Hematopoietic multipotent progenitor cell treated with erythropoietin and hydrocortisone succinate and interleukin-3 and kit ligand, for 8 days (in vitro differentiated cells): ENCODE measurements at places on chromosomes 5 and 9.

DNA sequence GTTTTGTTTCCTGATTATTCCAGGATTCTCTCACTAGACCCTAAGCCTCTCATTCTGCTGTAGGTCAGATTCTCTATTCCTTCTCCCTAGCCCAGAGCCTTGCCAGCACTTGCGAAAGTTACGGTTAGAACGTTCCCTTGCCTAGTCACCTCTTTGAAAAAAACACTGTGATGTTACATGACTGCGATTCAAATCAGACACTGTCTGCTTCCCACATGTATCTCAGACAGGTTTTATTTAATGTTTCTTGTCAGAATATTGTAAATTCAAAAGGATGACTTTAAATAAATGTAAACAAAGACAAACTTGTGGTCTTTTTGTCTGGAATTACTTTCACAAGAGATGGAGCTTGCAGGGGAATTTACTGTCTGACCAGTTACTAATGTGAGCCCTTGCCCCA is 116.5 kb upstream of the OTULINL start:
- no peak for DNase-seq

DNA sequence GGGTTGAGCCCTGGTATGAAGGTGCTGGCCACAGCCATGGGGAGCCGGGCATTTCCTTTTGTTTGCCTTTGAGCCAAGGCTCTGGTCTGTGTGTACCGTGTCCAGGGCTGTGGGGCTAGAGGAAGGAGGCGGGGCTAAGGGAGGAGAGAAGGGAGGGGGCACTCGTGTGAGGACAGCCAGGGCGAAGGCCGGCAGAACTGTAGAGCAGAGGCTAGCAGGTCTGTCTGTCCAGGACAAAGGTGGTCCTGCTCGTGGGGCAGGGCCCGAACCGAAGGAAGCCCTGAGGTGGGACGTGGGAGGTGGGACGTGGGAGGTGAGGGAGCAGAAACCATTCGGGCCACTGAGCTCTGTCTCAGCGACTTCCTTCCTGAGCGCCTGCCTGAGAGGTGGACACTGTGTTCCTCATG is 41.3 kb upstream of the TESK1 start:
- DNase-seq, result no peak

- DNase-seq, result no peak
Observed at GRCh38 chr9:126508171-126508591, 105.5 kb upstream of the LMX1B start.

DNA sequence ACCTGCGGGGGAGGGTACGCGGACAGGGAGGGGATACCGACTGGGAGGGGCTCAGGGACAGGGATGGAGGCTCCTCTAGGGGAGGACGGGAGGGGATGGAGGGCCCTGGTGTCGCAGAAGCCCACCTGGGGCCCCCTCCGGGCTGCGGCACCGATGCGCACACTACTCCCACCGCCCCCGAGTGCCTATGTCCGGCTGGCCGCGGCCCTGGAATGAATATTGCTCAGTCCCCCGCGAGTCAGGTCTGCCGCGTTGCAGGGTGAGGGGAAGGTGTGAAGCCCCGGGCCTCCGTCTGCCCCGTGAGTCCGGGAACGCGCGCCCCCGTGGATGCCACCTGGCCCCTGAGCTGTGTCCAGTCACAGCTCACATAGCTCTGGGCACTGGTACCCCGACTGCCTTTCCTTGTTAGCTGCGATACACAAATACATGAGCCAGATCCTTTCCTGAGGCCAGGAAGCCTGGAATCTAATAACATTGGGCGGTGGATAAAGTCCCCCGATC is 44.5 kb upstream of the PRSS3 start:
- no peak for DNase-seq

DNA sequence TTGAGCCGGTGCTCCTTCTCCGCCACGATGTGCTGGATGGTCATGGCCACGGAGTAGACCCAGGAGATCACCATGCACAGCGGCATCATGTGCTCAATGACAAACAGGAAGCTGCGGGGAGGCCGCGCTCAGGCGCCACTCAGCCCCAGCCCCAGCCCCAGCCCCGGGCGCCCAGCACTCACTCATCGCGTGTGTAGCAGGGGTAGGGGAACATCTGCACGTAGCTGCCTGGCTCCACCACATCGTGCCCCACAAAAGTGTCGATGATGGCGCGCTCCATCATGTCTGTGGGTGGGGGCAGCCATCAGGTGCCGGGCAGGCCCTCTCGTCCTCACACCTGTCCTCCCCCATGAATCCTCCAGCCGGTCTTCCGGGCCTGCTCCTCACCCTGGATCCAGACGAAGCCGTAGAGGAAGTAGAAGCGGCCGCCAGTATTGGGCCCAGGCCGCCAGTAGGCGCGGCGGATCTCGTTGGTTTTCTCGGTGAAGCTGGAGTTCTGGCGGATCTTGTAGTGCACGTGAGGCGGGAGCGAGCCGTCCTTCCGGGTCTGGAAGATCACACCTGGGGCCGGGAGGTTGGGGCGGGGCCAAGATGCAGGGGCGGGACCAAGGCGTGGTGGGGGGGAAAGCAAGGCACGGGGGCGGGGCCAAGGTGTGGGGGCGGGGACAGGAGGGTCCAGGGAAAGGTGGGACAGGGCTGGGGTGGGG is 10.1 kb downstream of the ABCA2 start:
- DNase-seq, result no peak
